ENCODE measurements at places on chromosomes 12 and 14. TPM values are rescaled to one million over a fixed set of nuclear protein-coding genes. Genes with fewer than 3 reads are reported as not detected.

Gene GARIN6
- not detected for total RNA-seq

Gene PLA2G1B
- total RNA-seq, result not detected

Gene TMEM63C
- total RNA-seq, result not detected

Gene KIF26A
- total RNA-seq, result under 0.01 TPM

Gene ASCL1
- not detected for total RNA-seq

Gene TMEM233
- total RNA-seq, result not detected

Gene SLCO1C1
- total RNA-seq, result 0.32 TPM

Gene TRPV4
- total RNA-seq, result 0.43 TPM

Gene TCL1A
- not detected for total RNA-seq

Gene PRPH
- not detected for total RNA-seq

Gene PTCSC3
- not detected for total RNA-seq

Measured in fibroblast of villous mesenchyme (primary cell).